Stimulated activated CD4-positive, alpha-beta T cell treated with anti-CD3 and anti-CD28 coated beads, Interleukin-4, amount 100 ng/mL, for 48 hours (primary cell): ENCODE measurements at places on chromosomes 3 and 15.

DNA sequence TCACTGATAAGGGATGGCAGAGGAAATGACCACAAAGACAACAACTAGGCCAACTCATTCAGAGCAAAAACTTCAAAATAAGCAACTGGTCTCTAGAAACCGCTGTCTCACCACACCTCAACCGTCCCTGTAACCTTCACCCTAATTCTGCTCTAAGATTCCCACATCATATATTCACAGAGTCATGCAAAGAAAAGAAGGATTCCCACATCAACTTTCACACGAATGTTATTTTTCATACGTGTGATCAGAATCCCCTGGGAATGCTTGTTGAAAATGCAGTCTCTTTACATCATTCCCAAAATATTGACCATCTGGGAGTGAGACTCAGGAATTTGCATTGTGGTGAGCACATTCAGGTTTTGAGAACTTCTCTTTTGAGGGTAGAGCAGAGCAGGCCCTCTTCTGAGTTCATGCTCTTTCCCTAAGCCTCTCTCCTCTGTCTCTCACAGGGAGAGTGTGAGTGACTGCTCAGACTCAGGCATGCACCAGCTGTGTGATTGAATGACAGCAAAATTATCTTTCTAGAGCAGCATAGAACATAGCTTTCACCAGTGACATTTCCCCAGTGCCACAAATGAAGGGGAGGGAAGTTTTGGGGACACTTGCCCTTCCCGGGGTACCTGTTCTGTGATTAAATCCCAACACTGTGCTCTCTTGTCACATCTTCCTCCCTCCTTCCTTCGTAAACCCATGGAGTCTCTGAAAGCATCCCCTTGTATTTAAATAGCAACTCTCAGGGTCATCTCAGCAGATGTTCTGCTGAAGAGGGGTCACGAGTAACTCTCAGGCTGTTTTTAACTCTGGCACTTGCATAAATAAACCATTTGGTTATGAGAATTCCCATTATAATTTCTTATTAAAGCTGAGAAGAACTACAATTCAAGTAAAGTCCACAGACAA lies 170.9 kb downstream of the PLCL2 start:
- no peak for DNase-seq

DNA sequence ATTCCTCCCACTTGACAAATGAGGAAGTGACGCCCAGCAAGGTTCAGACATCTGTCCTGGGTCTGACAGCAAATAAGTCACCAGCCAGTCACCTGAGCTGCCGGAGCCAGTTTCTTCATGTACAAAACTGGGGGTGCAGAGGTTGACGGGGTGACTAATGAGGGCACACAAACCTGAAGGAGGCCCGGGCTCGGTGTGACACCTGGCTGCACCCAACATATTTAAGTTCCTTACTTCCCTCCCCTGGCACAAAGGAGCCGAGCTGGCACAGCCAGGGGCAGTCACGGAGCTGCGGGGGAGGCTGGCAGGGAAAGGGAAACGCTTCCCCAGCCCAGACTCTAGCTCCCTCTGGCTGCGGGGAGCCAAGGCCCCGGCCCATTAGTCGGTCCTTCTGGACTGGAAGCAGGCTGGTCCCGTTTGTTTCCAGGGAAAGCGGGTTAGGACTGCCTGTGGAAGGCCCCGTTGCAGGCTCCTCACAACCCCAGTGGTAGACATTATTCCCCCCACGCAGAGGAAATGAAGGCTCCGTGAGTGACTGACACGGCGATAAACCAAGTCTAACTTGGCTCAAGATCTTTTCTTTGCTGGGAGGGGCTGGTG lies 2.3 kb downstream of the FBXL22 start:
- no peak for DNase-seq

DNA sequence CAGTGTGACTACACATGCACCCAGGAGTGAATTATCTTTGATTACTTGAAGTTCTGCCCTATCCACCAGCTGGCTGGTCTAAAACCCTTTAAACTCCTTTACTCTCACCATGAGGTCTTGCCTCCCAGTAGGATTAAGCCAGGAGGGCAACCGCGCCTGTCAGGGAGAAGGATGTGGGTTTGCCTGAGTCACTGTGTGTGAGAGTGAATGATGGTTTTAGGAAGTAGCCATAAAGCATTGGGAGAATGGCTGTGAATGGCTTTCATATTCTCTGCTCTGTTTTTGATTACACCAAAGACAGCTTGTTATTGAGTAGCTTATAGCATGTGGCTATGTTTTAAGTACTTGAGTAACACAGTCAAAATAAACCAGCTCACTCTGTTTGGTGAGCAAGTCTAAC lies 637.7 kb upstream of the TBL1XR1 start:
- DNase-seq = no peak

- no peak for DNase-seq
Observed at GRCh38 chr15:98080791-98081190, 120.3 kb downstream of the ARRDC4 start.

GRCh38 chr15:80467311-80467714 lies 63.1 kb downstream of the ARNT2 start:
- DNase-seq = no peak

- DNase-seq = no peak
Observed at GRCh38 chr15:75835990-75836958, 7.0 kb upstream of the UBE2Q2 start.

- DNase-seq = no peak
Observed at GRCh38 chr3:15629860-15630597, 28.5 kb downstream of the BTD start.

- no peak for DNase-seq
Observed at GRCh38 chr15:39235084-39235795, 345.6 kb upstream of the THBS1 start.

- DNase-seq = no peak
Observed at GRCh38 chr3:108008931-108009639, 81.7 kb downstream of the CD47 start.

DNA sequence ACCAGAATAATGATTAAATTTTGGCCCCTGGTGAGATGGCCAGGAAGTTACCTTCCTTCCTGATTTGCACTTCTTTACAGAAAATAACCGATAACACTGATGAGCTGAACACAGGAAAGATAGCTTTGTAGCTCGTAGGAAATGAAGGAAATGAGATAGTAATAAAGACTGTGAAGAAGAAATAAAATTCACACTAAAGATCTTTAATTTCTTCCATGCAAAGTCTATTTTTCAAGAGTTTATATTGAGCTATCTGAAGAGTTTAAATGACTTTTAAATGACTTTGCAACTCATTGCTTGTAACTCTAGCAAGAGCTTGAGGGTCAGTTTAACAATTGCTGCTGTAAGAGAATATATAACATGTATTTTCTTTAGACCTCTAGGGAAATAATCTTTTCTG lies 543.0 kb downstream of the UNC13C start:
- DNase-seq = no peak

DNA sequence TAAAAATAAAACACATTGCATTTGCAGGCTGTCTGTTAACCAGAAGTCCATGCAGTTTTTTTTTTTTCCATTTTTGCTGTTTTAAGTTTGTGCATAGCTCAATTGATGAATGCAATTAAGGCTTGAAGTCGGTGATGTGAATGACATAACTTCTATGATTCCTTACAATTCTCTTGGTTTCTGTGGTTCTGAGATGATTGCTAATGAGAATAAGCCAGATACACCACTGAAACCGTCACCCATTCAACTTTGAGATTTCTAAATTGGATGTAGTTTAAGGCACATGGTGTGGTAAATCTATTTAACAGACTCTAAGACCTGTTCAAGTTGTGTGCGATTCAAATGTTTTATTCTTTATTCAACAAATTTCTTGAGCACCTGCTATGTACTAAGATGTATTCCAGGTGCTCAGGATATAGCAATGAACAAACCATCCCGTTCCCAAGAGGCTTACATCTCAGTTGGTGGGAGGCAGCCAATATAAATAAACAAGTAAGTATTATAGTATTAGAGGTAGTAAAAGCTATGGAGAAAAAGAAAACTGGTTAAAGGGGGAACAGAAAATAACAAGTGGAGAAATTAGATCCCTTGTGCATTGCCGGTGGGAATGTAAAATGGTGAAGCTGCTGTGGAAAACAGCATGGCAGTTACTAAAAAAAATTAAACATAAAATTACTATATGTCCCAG lies 4.0 kb downstream of the ITPR1 start:
- no peak for DNase-seq

DNA sequence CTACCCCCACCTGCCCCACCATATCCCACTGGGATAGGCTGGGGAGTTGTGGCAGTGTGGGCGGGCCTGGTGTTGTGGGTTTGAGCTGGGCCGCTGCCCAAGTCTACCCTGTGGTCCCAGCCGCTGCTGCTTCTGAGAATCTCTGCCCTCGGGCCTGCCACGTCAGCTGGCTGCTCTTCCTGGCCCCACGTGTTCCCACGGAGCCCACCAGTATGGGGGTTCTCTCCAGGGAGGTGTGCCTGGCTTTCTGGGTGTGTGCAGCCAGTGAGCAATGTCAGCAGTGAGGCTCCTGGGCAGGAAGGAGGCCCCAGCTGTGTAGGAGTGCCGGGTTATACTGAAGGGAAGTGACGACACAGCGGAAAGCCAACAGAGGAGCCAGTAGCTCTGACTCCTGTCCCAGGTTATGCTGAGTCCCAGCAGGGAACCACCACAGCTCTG lies 10.5 kb downstream of the GNAI2 start:
- DNase-seq = peak; percentile 81

DNA sequence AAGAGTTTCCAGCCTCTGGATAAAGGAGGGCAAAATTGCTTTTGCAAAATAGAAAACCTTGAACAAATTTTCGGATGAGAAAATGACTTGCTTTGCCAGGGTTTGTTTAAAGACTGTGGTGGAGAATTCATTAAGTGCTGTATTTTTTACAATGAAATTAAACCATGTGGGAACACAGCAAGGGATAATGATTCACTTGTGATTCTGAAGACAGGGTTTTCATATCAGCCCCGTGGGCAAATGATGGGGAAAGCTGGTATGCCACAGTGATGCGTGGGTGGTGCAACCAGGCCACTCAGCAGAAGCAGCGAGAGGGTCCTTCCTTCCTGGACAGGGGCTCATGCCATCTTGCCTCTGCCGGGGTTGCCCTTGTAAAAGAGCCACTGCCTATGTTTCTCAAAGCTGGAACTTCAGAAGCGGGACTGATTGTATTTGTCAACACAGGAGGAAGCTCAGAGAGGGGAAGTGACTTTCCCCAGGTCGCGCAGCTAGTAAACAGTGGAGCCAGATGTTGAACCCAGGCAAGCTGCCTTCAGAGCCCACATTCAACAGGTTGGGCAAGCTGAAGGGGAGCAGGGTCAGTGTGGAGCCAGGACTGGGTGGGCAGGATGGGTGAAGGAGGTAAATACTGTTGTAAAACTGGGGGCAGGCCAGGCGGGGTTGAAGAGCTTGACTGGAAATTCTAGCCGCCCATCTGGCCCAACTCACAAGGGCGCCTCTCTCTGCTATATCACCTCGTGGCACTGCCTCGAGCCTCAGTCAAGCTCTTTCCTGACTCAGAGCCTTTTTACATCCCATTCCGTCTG lies 79.1 kb downstream of the TOP2B start:
- DNase-seq = no peak

- no peak for DNase-seq
Observed at GRCh38 chr3:122103821-122104514, 48.8 kb downstream of the CD86 start.

GRCh38 chr15:73851689-73852088 lies 21.7 kb upstream of the TBC1D21 start:
- DNase-seq = peak; percentile 20

DNA sequence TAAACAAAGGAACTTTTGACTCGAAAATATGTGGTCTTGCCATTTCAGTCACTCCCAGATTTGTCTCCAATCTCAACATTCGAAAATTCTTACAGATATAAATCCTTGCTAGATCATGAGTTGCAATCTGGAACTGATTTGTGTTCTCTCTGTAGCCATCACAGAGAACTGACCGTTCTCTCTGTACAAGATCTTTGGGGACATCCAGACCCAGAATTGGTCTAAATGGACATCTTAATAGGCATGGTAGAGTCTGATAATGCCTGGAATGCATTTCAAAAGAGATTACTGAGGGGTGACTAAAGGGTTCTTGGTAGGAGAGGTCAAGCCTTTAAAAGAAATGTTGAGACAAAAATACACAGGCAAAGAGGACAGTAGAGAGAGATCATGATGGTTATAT lies 7.2 kb upstream of the MEF2A start:
- DNase-seq = no peak

DNA sequence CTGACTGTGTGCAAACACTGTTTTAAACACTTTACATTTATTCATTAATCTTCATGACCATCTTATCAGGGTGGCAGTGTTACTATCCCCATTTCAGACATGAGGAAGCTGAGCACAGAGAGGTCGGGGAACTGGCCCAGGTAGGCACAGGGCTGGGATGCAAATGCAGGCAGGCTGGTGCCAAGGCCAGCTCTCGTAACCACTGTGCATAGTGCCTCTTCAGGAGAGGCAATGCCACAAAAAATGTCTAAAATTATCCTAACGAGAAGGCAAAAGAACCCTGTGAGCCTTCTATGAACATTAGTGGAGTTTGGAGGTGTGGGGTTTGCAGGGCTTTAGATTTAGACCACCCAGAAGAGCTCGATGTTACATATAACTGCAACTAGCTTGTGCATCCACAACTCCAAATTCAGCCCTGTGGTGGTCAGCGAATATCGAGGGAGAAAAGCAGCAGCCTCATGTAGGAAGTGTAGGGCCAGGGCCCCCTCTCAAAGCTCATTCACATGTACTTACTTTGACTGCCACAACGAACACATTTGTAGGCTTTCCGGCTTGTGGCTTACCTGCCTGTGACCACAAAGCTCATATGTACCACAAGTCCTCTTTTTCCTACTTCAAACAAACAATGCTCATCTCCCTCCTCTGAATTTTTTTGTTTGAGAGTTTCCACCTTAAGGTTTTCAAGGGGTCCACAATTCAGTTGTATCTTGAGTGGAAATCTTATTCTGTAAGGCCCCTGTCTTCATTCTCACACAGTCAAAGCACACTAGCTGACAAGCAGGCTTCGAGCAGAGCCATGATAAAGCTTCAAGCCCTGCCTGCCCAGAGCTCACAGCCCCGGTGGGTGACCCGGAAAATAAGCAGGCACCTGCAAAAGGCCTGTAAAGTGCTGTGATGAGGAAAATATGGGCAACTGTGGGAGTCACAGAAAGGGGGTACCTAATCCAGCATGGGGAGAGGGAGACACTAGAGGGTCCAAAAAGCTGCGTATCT lies 722.9 kb upstream of the CFAP20DC start:
- peak; percentile 15 for DNase-seq

GRCh38 chr15:81229586-81229985 lies 32.9 kb downstream of the IL16 start:
- no peak for DNase-seq
